ENCODE measurements at places on chromosomes 3 and 15.

- no peak for DNase-seq
Observed at GRCh38 chr15:90760661-90761232, 43.6 kb downstream of the BLM start.

DNA sequence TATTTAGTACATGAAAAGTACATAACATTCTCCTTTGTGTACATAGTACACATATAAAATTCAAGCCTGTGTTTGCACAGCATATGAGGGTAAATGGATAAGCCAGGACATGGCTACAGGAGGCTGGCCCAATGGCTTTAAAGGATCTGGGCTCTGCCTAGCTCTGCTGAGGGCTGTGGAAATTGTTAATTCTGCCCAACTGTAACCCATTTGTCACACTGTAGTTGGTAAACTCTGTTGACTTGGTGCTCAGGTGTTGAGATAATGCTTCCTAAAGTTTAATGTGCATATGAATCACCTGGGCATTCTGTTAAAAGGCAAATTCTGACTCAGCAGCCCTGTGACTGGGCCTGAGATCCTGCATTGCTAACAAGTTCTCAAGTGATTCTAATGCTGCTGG, 196.5 kb upstream of the ZPLD1 start:
- DNase-seq, result no peak

DNA sequence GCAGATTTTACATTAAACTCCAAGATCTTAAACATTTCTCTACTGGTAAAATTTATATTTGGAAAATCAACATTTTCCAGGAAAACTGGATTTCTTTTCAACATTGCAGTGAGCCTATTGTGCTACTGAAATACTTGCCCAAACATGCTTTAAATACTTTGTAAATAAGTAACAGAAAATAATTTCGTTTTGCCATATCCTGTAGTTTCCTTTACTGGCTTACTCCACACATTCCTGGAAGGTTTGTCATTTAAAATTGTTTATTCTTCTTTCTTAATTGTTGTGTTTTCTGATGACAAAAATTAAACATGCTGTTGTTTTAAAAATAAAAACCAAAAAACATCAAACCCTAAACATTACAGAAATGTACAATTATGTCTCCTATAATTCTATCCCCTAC, 22.0 kb downstream of the ACAD11 start:
- no peak for DNase-seq

DNA sequence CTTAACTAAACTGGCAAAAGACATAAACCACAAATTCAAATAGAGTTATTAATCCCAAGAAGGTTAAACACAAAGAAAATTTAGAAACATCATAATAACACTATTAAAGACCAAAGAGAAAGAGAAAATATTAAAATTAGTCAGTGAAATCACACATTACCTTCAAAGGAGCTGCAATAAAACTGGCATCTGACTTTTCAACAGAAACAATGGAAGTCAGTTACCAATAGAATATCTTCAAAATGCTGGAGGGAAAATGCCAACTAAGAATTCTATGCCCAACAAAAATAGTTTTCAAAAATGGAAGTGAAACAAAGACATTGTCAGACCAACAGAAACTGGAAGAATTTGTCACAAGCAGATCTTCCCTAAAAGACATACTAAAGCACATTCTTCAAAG, 68.7 kb upstream of the RNF7 start:
- no peak for DNase-seq

DNA sequence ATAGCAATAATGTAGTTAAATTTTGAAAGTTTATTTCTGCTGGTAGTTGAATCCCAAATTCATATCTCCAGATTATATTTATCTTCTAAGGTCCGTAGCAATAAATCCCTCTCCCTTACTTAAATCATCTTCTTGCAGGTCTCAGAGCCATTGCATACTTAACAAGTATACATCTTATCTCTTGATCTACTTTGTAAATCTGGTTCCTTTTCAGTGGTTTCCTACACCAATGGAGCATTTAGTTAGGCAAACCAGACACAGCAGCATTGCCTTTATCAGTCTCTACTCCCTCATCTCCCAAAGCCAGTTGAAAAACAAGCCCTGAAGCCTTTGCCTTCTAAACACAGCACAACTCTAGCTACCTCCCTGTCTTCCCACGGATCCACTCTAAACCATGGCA, 440.9 kb downstream of the CNTN6 start:
- DNase-seq, result no peak

All from activated CD4-positive, alpha-beta T cell treated with anti-CD3 and anti-CD28 coated beads, Interleukin-2, amount 50 U/mL, for 4 hours (primary cell).